ENCODE measurements at places on chromosomes 4 and X. TPM values are rescaled to one million over a fixed set of nuclear protein-coding genes. Genes with fewer than 3 reads are reported as not detected.

DNA sequence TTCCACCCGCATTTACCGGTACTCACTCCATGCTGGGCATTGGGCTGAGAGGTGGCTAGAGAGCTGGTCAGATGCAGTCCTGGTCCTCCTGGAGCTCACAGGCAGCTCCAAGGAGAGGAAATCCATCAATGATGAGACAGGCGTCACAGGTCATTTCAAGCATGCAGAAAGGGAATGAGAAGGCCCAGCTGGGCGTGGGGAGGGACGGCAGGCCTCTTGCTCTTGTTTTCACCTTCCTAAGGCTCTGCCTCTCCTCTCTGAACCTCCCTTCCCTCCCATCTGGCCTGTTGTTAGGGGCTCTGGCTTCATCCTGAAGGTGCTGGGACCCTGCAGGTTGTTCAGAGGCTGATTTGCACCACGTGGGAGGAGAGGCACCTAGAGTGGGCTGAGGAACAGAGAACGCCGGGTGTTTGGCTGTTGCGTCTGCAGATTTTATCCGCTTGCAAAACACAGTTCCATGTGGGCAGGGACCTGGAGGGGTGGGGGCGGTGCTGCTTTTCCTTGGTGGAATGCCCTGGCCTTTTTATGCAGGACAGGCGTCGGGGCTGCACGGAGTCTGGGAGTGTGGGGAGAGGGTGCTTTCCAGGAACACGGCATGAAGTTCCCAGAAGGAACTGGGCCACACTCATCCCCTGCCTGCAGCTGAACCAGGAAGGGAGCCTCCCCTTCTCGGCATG, 81.5 kb upstream of the PSAPL1 start:
- no peaks in the 10 kb centered on the region for H3K36me3 ChIP-seq
- H3K4me3 ChIP-seq, result no peak overlapping the region
- H3K4me1 ChIP-seq, result no peaks in the 10 kb centered on the region
- peaks cover 45% of the 10 kb centered on the region for H3K27me3 ChIP-seq

XAGE1A gene
- 36.9 TPM for total RNA-seq

TMPRSS11E gene
- not detected for total RNA-seq

GRCh38 chr4:177099211-177099610, 210.5 kb upstream of the NEIL3 start:
- no peak overlapping the region for H3K27ac ChIP-seq
- H3K4me1 ChIP-seq, result no peaks in the 10 kb centered on the region
- DNase-seq, result no peak
- H3K27me3 ChIP-seq, result no peaks in the 10 kb centered on the region
- no peak overlapping the region for H3K4me3 ChIP-seq

TEC gene
- 6.9 TPM for total RNA-seq

DNA sequence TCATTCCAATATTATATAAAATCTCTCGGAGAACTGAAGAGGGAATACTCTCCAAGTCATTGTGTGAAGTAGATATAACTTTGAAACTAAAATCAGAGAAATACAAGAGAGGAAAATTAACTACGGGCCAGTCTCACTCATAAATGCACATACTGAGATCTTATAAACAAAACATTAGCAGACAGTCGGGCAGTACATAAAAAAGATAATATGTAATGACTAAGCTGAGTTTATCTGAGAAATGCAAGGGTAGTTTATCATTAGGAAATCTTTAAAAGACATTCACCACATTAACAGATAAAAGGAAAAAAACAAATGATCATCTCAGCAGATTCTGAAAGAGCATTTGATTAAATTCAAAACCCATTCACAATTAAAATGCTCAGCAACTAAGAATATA, 116.7 kb downstream of the NYX start:
- no peaks in the 10 kb centered on the region for H3K27me3 ChIP-seq
- DNase-seq, result no peak
- no peak overlapping the region for H3K4me3 ChIP-seq
- peaks cover 9% of the 10 kb centered on the region for H3K4me1 ChIP-seq
- H3K36me3 ChIP-seq, result no peaks in the 10 kb centered on the region
- H3K27ac ChIP-seq, result no peak overlapping the region

DNA sequence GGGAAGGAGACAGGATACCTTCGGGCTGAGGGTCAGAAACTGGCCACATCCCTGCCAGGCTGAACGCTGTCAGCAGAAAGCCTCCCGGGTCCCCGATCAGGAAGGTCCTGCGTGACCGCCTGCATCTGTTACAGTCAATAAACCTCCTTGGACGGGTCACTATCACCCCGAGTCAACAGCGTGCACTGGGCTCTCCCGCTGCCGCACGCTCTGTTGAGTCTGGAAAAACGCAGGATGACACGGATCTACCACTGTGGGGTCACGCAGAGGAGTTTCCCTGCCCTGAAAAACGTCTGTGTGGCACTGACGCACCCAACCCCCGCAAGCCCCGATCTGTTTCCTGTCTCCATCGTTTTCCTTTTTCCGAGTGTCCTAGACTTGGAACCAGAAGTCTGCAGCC, 12.1 kb downstream of the PPP2R3B start:
- H3K4me1 ChIP-seq, result peaks cover 7% of the 10 kb centered on the region
- H3K27me3 ChIP-seq, result peaks cover 33% of the 10 kb centered on the region
- no peak overlapping the region for H3K27ac ChIP-seq
- no peaks in the 10 kb centered on the region for H3K36me3 ChIP-seq
- peak overlapping the region; percentile 37 for H3K4me3 ChIP-seq

- H3K27ac ChIP-seq, result no peak overlapping the region
- DNase-seq, result peak; percentile 66
- H3K4me3 ChIP-seq, result no peak overlapping the region
- no peaks in the 10 kb centered on the region for H3K27me3 ChIP-seq
- H3K36me3 ChIP-seq, result no peaks in the 10 kb centered on the region
Measured at GRCh38 chr4:137981277-137981676, 260.9 kb downstream of the SLC7A11 start.

DNA sequence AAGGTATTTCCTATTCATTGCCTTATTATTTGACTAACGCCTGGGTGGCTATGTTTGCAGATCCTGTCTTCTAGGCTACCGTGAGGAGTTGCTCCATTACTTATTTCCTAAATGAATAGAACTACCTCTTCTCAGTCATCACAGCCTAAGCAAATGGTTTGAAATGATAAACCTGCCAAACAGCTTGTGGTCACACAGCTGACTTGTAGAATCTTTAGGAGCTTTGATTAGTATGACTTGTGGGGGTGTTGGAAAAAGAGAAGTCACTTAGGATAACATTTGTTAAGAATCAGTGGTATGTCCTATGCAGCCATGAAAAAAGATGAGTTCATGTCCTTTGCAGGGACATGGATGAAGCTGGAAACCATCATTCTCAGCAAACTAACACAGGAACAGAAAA, 169.3 kb downstream of the PPARGC1A start:
- H3K4me3 ChIP-seq, result no peak overlapping the region
- no peaks in the 10 kb centered on the region for H3K36me3 ChIP-seq
- no peak for DNase-seq

MTTP gene
- total RNA-seq, result not detected

DNA sequence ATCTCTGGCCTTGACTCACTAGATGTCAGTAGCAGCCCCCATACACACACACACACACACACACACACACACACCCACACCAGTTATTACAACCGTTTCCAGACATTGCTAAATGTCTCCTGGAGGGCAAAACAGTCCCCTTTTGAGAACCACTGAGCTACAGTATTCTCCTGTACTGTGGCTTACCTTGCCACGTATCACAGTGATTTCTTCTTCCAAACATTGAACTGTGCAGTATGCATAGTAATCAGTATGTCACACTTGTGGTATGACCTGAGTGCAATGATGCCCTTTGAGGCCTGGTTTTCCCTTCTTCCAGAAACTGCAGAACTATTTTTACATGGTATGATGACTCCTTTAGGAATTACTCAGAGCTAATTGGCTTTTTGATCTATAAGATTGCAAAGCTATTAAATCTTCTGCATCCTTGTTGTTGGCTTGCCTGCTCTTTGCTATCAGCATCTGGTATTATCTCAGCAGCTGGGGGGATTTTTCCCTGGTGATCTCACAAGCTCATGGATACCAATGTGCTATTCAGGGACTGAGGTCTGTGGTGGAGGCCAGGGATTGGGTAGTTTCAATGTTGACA, 3.6 kb upstream of the THOC2 start:
- no peaks in the 10 kb centered on the region for H3K4me1 ChIP-seq
- H3K36me3 ChIP-seq, result no peaks in the 10 kb centered on the region
- no peaks in the 10 kb centered on the region for H3K27me3 ChIP-seq
- no peak overlapping the region for H3K27ac ChIP-seq
- no peak for DNase-seq
- H3K4me3 ChIP-seq, result no peak overlapping the region

SPANXD gene
- total RNA-seq, result not detected

VSIG1 gene
- total RNA-seq, result not detected

Data from A673 (cell line).